ENCODE measurements at places on chromosomes 11 and 22.

DNA sequence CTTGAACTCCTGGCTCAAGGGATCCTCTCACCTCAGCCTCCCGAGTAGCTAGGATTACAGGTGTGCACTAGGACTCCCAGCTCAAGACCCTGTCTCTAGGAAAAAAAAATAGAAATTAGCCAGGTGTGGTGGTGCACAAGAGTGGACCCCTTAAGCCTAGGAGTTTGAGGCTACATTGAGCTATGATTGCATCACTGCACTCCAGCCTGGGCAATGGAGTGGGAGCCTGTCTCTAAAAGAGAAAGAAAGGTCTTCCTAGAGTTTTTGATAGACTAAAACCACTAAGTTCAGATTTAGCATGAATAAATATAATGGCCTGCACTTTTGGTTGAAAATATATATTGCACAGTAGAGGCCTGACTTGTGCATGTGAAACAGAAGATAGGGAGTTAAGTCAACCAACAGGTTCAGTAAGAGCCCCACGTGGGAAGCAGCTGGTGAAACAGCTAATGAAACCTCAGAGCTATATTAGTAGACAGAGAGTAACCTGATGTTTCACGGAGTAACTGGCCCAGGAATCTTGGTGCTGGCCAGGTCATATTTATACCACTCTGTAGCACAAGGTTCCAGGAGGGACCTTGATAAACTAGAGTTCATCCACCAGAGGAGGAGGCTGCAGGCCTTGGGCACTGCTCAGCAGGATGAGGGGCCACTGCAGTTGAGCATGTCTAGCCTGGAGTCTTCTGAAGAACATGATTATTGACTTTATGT is 4.6 kb upstream of the MICAL3 start:
- no peak for DNase-seq

DNA sequence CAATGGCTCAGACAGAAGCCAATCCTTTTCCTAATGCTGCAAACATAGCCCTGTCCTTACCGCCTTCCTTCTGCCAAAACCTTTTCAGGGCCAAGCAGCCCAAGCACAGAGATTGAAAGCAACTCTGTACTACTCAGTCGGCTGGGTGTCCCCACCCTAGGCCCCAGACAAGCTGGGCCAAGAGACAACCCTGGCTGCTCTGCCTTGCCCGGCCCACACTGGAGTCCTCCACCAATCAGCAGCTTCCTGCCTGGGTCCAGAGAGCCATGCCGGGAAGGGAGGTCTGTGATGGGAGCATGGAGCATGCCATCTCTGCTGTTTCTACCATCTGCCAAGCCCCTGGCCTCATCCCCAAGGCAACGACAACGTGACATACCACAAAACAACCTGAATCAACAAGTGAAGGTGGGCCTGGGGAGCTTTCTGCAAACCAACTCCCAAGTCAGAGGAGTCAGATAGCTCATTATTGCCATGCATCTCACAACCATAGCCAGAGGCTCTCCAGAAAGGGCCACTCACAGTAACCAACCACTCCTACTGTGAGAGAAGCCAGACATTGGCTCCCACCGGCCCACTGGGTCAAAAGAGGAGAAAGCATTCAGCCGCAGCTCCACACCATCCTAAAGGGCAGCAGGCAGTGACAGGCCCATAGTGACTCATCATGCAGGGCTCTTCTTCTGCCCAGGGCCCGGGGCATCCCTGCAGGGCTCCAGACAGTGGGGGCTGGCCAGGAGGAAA is 18.2 kb downstream of the PATZ1 start:
- DNase-seq = no peak

- no peak for DNase-seq
Observed at GRCh38 chr11:12862696-12863469, 146.2 kb upstream of the RASSF10 start.

GRCh38 chr11:110075105-110075846 is 17.9 kb upstream of the ZC3H12C start:
- no peak for DNase-seq

- DNase-seq = no peak
Observed at GRCh38 chr11:121389651-121390050, 62.5 kb upstream of the SORL1 start.

- DNase-seq = no peak
Observed at GRCh38 chr11:95453616-95454171, 222.7 kb upstream of the SESN3 start.

GRCh38 chr11:9146477-9146876 is 55.1 kb upstream of the SCUBE2 start:
- no peak for DNase-seq

DNA sequence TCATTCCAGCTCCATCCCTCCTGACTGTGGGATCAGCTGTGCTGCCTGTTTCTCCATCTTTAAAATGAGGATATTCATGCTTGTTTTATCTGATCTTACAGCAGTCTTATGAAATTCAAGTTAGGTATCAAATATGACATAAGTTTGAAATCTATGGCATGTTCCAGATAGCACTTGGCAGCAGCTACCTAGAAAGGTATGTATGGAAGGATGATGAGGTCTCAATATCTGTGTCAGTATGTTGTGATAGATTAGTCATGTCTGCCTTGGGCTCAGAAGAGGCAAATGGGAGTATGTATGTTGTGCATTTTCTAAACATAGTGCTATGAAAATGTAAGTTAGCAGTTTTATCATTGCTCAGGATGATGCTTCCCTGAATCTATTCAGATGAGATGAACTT is 122.1 kb downstream of the NAV2 start:
- DNase-seq = no peak

DNA sequence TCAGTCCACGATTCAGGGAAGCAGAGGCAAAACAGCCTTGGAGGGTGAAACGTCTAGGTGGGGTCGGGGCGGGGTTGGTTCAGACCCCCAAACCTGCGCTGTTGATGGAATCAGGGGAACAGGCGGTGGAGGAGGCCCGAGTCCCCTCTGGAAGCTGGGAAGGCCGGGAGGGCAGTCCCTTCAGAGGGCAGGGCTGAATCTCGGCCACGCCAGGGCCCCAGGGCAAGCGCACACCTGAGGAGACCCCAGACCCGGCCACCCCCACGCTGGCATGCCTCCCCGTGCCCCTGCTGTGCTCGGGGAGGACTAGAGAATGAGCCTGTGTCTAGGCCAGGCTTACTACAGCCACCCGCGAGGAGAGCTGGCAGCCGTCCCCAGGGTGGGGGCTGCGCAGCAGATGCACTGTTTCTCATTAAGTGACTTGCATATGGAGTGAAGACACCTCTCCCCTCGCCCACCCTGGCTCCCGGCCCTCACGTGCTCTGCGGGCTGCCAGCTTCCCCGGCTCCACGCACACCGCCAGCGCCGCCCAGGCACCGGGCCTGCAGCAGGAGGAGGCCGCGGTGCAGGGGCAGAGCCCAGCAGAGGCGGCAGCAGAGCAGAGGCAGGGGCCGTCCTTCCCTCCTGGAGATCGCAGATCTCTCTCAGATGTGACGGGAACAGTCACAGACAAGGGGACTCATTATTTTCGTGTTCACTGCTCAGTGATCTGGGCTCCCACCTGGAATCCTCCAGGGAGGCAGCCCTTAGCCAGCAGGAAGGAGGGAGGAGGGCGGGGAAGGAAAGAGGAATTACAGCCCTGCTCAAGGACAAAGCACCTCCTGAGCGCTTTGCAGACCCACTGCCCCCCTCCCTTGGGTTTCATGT is 47.1 kb upstream of the OPCML start:
- no peak for DNase-seq

All from stimulated activated CD4-positive, alpha-beta T cell treated with anti-CD3 and anti-CD28 coated beads, Interleukin-12 subunit alpha, Interleukin-12 subunit beta, amount 100 ng/mL, for 24 hours (primary cell).